Uterine smooth muscle cell (primary cell): ENCODE measurements at places on chromosomes 3 and 15. TPM values are rescaled to one million over a fixed set of nuclear protein-coding genes. Genes with fewer than 3 reads are reported as not detected.

AMT gene
- 0.50 and 0.66 TPM in 2 replicates for total RNA-seq

ABHD17C gene
- 3.0 and 3.8 TPM in 2 replicates for total RNA-seq

TM4SF1 gene
- 65.1 and 287 TPM in 2 replicates for total RNA-seq

THSD4 gene
- total RNA-seq: 63.7 and 146 TPM in 2 replicates

C3orf70 gene
- 0.75 and 1.4 TPM in 2 replicates for total RNA-seq

EEF1AKMT4 gene
- 1.6 and 2.2 TPM in 2 replicates for total RNA-seq

GOLGA8N gene
- total RNA-seq: 3.0 and 11.4 TPM in 2 replicates

CCR1 gene
- 0.87 and 2.7 TPM in 2 replicates for total RNA-seq

XCR1 gene
- under 0.01 TPM in 1 of 2 replicates, not detected in the other for total RNA-seq

NANOGP8 gene
- total RNA-seq: not detected in 2 replicates

SERINC4 gene
- 0.11 TPM in 1 of 2 replicates, not detected in the other for total RNA-seq

SAMD7 gene
- total RNA-seq: not detected in 2 replicates

CHP1 gene
- total RNA-seq: 55.9 and 67.5 TPM in 2 replicates

ALG3 gene
- total RNA-seq: 31.5 and 33.0 TPM in 2 replicates

SAXO2 gene
- total RNA-seq: 0.22 and 0.37 TPM in 2 replicates

ST3GAL6 gene
- 4.1 and 12.9 TPM in 2 replicates for total RNA-seq

LRRC34 gene
- 2.4 and 11.1 TPM in 2 replicates for total RNA-seq

GOLGA8T gene
- not detected in 2 replicates for total RNA-seq

PRR20G gene
- not detected in 2 replicates for total RNA-seq

PRSS50 gene
- 0.12 TPM in 1 of 2 replicates, not detected in the other for total RNA-seq

SCN5A gene
- total RNA-seq: 0.66 and 0.75 TPM in 2 replicates

NOX5 gene
- 0.22 and 0.25 TPM in 2 replicates for total RNA-seq

CHST14 gene
- 8.5 and 11.0 TPM in 2 replicates for total RNA-seq

COL8A1 gene
- 17.8 and 62.4 TPM in 2 replicates for total RNA-seq

SLITRK3 gene
- under 0.01 and 0.11 TPM in 2 replicates for total RNA-seq

EXD1 gene
- total RNA-seq: 0.11 TPM in 1 of 2 replicates, not detected in the other

PLSCR2 gene
- not detected in 2 replicates for total RNA-seq

GREM1 gene
- 94.3 and 684 TPM in 2 replicates for total RNA-seq

CA12 gene
- total RNA-seq: 128 and 224 TPM in 2 replicates

PLA2G4D gene
- not detected in 2 replicates for total RNA-seq

C3orf20 gene
- total RNA-seq: not detected in 2 replicates

HACL1 gene
- total RNA-seq: 16.9 and 21.7 TPM in 2 replicates

SPESP1 gene
- total RNA-seq: 1.2 and 3.2 TPM in 2 replicates

DPP8 gene
- total RNA-seq: 44.0 and 44.2 TPM in 2 replicates

SKOR1 gene
- 0.11 and 0.12 TPM in 2 replicates for total RNA-seq

BCL2A1 gene
- total RNA-seq: 4.9 and 27.1 TPM in 2 replicates

GNAI2 gene
- 226 and 259 TPM in 2 replicates for total RNA-seq

WDR72 gene
- not detected in 2 replicates for total RNA-seq

POLQ gene
- total RNA-seq: 6.5 and 18.6 TPM in 2 replicates

CCR9 gene
- total RNA-seq: not detected in 2 replicates

ATRIP gene
- 5.4 and 13.4 TPM in 2 replicates for total RNA-seq

MCCC1 gene
- total RNA-seq: 23.5 and 29.4 TPM in 2 replicates

CCR2 gene
- not detected in 2 replicates for total RNA-seq

CD96 gene
- not detected in 2 replicates for total RNA-seq

IQCF6 gene
- not detected in 2 replicates for total RNA-seq

RETNLB gene
- total RNA-seq: not detected in 2 replicates

ST8SIA2 gene
- under 0.01 TPM in 1 of 2 replicates, not detected in the other for total RNA-seq

ABHD14A gene
- 3.0 and 10.7 TPM in 2 replicates for total RNA-seq

SOX14 gene
- not detected in 2 replicates for total RNA-seq

OR5K3 gene
- not detected in 2 replicates for total RNA-seq

FANCD2OS gene
- total RNA-seq: not detected in 2 replicates

RBMS3 gene
- 22.5 and 34.9 TPM in 2 replicates for total RNA-seq

FAM107A gene
- under 0.01 TPM in 1 of 2 replicates, not detected in the other for total RNA-seq
